ENCODE measurements at places on chromosomes 13 and 19. TPM values are rescaled to one million over a fixed set of nuclear protein-coding genes. Genes with fewer than 3 reads are reported as not detected.

ATP8B3 gene
- total RNA-seq, result 0.99 TPM

AP1M2 gene
- 18.0 TPM for total RNA-seq

ZNF430 gene
- total RNA-seq, result 22.9 TPM

CASP14 gene
- total RNA-seq, result 29.3 TPM

DNAJC15 gene
- 9.6 TPM for total RNA-seq

FGF22 gene
- 1.4 TPM for total RNA-seq

PDX1 gene
- 0.10 TPM for total RNA-seq

ZNF433 gene
- 19.9 TPM for total RNA-seq

CLIP3 gene
- total RNA-seq, result 4.2 TPM

CDK8 gene
- 13.3 TPM for total RNA-seq

JAK3 gene
- 3.4 TPM for total RNA-seq

LILRB2 gene
- total RNA-seq, result 1.5 TPM

DDX39A gene
- total RNA-seq, result 42.0 TPM

PNMA8A gene
- total RNA-seq, result 17.3 TPM
